Sciatic nerve (tissue), 2 donors: ENCODE measurements at places on chromosomes 16 and 17. TPM values are rescaled to one million over a fixed set of nuclear protein-coding genes. Genes with fewer than 3 reads are reported as not detected.

DNA sequence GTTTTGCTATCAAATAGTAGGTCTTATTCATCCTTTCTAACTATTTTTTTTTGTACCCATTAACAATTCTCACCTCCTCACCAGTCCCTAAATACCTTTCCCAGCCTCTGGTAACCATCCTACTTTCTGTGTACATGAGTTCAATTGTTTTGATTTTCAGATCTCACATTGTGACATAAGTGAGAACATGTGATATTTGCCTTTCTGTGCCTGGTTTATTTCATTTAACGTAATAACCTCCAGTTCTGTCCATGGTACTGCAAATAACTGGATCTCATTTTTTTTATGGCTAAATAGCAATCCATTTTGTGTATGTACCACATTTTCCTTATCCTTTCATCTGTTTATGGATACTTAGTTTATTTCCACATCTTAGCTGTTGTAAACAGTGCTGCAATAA lies 181.9 kb upstream of the KIF2B start:
- no peak for DNase-seq

DNA sequence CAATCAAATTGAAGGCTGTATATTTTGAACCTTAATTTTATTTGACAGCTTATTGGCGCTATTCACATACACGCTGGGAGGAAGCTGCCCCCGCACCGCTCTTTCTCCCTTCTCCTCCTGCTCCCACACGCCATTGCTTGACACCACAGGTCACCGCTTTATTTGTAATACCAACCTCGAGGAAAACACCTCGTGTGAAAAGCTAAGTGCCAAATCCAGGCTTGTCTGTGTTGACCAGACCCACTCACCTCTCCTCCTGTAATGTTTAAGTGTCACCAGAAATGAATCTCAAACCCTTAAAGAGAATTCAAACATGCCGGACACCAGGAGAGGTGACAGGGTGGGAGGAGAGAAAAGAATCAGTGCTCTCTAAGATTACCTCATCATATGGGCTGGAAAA lies 331.4 kb downstream of the GRIN2A start:
- no peak for DNase-seq

DNA sequence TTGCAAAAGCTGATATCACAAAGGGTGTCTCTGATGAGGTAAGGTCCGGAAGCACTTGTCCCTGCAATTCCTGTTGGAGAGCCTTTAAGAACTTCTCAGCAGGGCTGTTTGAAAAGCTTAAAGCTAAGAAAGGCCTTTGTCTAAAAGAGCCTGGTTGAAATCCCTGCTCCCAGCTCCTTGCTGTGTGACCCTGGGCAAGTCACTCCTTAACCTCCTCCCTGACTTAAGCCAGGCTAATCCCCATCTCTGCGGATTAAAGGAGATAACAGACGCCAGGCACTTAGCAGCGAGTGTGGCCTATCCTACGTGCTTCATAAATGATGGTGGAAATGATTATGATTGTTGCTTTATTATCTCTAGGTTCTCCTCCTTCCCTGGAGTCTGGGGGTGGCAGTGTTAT lies 368.0 kb upstream of the RBFOX1 start:
- DNase-seq: no peak

Gene HEATR9
- 0.27 TPM for total RNA-seq

Gene KRT33A
- not detected for total RNA-seq

GRCh38 chr17:65457183-65457582 lies 104.3 kb downstream of the AXIN2 start:
- DNase-seq: no peak

DNA sequence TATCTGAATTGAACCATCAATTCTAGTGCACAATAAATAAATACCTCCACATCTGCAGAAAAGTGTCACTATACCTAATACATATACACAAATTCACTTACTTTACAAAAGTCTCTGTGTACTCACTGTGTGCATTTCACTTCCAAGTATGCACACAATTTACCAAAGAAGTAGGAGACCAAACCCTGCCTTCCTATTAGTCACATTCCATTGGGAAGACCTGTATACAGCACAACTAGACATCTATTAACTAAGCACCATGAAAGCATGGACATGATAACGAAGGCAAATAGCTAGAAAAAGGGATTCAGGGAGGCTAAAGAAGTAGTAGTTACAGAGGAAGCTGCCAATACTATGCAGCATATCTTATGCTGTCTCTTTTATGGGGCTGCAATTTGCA lies 139.5 kb downstream of the SNX11 start:
- DNase-seq: no peak

Gene RIPOR1
- 116 TPM for total RNA-seq

Gene SLC5A2
- not detected for total RNA-seq

DNA sequence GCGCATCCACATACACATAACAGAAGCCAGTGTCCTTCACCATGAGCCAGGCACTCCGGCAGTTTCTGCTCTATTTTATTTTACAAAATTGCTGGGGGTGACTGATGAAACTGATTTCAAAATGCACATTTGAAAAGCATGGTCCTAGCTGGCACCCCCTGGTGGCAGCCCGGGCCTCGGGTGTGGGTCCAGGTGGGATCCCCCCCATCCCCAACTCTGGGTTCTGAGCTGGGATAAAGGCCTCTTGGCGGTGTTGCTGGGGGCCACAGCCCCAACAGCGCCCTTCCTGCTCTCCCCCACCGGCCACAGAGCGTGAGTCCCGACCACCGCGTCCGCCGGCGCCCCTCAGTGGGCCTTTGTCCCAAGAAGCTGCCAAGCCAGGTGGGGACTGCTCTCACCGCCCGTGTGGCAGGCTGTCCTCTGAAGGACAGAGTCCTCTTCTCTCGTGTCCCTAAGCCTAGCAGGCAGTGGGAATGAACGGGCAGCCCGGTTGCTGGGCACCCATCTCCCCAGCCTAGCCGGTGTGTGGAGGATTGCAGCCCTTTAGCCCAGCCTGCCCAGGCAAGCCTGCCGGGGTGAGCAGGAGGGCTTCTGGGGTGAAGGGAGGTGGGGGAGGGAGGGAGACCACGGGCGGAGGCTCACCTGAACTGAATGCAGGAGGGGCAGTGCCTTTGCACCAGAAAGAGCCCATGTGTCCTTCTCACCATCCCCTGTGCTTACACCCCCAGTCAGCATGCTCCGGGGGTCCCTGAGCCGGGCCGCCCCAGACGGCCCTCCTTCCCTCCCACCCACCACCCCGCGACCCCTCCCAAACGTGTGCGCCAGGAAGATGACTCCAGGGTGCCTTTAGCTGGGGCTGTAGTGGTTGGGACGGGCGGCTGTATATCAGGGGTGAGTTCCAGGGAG lies 898 bp downstream of the SNAI3 start:
- no peak for DNase-seq

- no peak for DNase-seq
Observed at GRCh38 chr16:87960296-87960695, 9.1 kb downstream of the BANP start.

- no peak for DNase-seq
Observed at GRCh38 chr16:67449336-67449735, 18.4 kb downstream of the HSD11B2 start.

Gene TNK1
- total RNA-seq: 6.1 TPM

DNA sequence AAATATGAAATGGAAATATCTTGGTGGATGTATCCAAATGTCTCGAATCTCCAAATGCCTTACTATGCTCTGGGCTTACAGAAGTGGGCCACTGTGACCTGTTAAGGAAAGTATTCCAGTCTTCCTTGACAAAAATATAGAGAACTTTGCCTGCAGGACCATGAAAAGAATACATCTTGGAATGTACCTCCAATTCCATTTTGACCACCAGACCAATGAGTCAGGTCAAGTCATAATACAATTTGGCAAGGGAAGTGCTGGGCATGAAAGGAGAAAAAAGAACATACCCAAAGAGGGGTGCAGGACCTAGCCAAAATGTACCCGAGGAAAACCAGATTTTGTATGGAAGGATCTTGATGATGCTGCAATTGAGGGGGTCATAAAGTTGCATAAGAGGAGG lies 1153.7 kb upstream of the GOT2 start:
- DNase-seq: no peak

- DNase-seq: no peak
Observed at GRCh38 chr16:78102865-78103264, 3.4 kb downstream of the WWOX start.

Gene KRTAP1-1
- not detected for total RNA-seq

Gene CCL4L2
- total RNA-seq: 22.1 TPM

DNA sequence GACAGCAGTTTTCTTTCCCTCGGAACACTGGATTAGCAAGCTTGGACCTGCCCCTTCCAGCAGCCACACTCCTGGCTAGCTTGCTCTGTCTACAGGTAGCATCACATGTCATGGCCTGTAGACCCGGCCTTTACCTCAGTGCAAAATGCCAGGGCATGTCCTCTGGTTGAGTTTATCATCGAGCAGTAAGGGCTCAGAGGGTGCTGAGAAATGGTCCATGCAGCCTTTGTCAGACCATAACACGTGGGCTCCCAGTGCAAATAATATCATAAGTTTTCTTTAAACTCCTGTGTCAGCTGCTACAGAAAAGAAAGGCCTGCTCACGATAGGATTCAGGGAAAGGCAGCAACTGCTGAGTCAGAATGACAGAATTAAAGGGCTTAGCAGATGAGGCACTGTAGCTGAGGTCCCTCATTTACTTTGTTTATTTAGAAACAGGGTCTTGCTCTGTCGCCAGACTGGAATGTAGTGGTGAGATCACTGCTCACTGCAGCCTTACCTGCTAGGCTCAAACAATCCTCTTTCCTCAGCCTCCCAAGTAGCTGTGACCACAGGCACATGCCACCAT lies 8.0 kb upstream of the GNA13 start:
- peak; percentile 13 for DNase-seq

DNA sequence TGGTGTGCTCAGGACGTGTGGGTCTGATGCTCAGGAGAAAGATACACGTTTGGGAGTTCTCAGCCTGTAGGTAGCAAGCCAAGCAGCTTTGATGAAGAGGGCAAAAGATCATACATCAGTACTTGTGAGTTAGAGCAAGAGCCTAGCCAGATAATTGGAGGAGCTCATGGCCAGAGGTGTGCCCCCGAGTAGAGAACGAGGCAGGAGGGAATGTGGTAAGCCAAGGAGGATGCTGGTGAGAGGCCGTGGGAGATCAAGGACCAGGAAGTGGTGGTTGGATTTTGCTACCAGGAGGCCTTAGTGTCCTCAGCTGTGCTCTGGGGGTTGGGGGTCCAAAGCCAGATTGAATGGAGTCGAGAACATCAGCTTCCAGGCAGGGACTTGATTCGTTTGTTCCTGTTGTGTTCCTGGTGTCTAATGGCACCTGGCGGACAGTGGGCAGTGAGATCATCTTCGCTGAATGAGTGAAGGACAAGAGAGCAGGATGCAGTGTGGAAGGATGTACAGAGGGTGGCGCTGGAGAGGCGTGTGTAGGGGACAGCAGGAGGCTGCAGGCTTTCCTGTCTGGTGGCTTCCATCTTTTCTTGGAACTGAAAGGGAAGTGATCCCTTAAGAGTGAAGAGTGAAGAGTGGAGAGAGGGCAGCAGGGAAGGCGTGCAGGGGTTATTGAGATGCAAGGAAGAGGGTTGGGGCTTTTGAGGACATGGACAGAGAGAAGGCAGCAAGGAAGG lies 11.6 kb downstream of the FBXL19 start:
- DNase-seq: no peak

GRCh38 chr17:80485846-80486245 lies 9.4 kb upstream of the NPTX1 start:
- no peak for DNase-seq

GRCh38 chr17:44279346-44279665 lies 11.4 kb upstream of the SLC4A1 start:
- no peak for DNase-seq

Gene CHD9NB
- total RNA-seq: 7.5 TPM

DNA sequence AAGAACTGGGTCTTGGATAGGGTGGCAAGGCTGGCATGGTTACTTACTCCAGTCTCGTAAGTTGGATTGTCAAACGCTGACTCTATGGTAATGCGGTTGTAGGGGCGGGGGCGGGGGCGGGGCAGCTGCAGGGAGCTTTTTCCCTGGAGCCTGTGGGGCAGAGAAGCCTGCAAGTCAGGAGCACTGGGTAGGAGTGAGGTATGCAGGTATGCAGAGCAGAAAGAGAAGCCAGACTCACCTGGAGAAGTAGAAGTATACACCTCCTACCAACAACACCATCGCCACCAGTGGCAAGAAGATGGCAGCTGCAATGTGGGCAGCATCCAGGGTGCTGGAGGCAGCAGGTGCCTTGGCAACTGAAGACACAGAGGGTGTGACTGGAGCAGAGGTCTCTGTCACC lies 4.8 kb upstream of the PHF12 start:
- no peak for DNase-seq

DNA sequence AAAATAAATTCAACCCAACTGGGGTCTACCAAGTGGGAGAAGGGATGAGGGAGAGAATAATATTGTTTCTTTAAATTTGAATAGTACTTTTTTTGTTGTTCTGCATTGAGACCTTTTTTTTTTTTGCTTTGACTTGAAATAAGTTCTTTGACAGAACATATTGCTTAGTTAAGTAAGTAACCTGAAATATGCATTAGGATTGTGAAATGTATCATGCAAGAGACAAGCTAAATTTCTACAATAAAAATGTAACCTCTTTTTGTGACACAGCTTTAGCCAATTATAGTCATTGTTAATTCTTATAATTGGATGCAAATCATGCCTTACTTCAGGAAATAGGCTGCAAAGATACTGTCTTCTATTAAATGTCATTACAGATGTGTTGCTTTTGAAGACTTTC lies 150.0 kb upstream of the GOT2 start:
- DNase-seq: no peak

Gene ARHGDIG
- 0.94 TPM for total RNA-seq

Gene OMG
- 0.94 TPM for total RNA-seq

Gene KRT40
- not detected for total RNA-seq

Gene KRTAP4-16
- not detected for total RNA-seq
